ENCODE measurements at places on chromosomes 12 and 14. TPM values are rescaled to one million over a fixed set of nuclear protein-coding genes. Genes with fewer than 3 reads are reported as not detected.

Gene PAH
- not detected for total RNA-seq

Gene OR2AP1
- total RNA-seq = not detected

Gene SLC6A12
- not detected for total RNA-seq

Gene ATG101
- 76.1 TPM for total RNA-seq

Gene TBX3
- total RNA-seq = 3.6 TPM

Gene RAD9B
- 0.21 TPM for total RNA-seq

Gene HOXC12
- total RNA-seq = not detected

Gene SELPLG
- not detected for total RNA-seq

Gene SLC5A8
- not detected for total RNA-seq

Gene TGM1
- 69.1 TPM for total RNA-seq

Gene TMEM132D
- total RNA-seq = 0.24 TPM

Gene CLEC9A
- total RNA-seq = not detected

Gene NFE2
- under 0.01 TPM for total RNA-seq

Gene HCAR2
- total RNA-seq = 6.5 TPM

Gene TMX1
- 52.2 TPM for total RNA-seq
